MCF 10A (cell line): ENCODE measurements at places on chromosomes 4 and X. TPM values are rescaled to one million over a fixed set of nuclear protein-coding genes. Genes with fewer than 3 reads are reported as not detected.

MAGEA2 gene
- not detected in 2 replicates for total RNA-seq

CENPVL2 gene
- total RNA-seq: not detected in 2 replicates

NUP62CL gene
- total RNA-seq: 4.8 and 7.3 TPM in 2 replicates

SORBS2 gene
- 19.3 and 29.1 TPM in 2 replicates for total RNA-seq

USP26 gene
- not detected in 2 replicates for total RNA-seq

SSX7 gene
- not detected in 2 replicates for total RNA-seq

DDIT4L gene
- 0.22 and 0.23 TPM in 2 replicates for total RNA-seq

CLDN34 gene
- not detected in 2 replicates for total RNA-seq

CXCR3 gene
- total RNA-seq: not detected in 2 replicates

GAB1 gene
- 5.9 and 7.6 TPM in 2 replicates for total RNA-seq

RGS12 gene
- total RNA-seq: 28.3 and 36.0 TPM in 2 replicates

LPAR4 gene
- total RNA-seq: not detected in 2 replicates

PRDX4 gene
- total RNA-seq: 134 and 157 TPM in 2 replicates

GPC4 gene
- total RNA-seq: 1.4 and 1.9 TPM in 2 replicates

SOWAHD gene
- not detected in 2 replicates for total RNA-seq
